ENCODE measurements at places on chromosomes 16 and 17.

- DNase-seq = no peak
These were observed 517.0 kb downstream of the CDH13 start for GRCh38 chr16:83143788-83144187.

GRCh38 chr17:81543756-81544155 is 8.4 kb downstream of the FAAP100 start:
- no peak for DNase-seq

DNA sequence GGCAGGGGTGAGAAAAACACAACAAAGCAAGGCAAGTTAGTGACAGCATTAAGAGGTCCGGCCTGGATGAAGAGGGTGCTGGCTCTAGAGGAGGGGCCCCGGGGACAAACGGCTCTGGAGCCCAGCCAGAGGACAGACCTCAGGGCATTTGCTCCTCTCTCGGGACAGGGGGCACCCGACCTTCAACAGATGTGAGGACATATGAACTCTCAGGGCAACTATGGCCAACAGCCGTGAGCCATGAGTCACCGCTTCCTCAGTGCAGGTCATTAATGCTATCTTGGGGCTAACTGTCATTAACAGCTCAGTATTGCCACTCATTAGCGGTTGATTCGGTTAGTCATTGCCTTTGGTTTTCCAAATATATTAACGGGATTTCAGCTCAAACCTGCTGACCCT is 9.7 kb upstream of the ARL5C start:
- no peak for DNase-seq

DNA sequence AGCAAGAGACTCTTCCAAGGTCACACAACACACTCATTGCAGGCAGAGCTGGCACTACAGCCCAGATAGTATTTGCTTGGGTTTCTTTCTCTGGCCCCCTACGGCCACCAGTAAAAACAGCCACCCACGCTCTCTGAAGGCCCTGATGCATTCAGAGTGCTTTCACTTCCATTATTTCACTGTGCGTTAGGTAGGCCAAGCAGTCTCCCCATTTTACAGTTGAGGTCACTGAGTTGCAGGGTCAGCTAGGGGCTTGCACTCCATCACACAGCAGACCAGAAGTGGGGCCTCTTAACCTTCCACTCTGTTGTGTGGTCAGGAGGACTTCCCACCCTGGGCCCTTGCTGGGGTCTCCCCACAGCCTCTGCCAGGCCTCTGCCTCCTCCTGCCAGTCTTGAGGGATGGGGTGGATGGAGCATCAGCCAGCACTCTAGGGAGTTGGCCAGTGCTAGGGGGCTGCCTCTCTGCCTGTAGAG is 2.5 kb downstream of the TBX21 start:
- no peak for DNase-seq

- no peak for DNase-seq
These were observed 133.5 kb downstream of the BRIP1 start for GRCh38 chr17:61729690-61730268.

DNA sequence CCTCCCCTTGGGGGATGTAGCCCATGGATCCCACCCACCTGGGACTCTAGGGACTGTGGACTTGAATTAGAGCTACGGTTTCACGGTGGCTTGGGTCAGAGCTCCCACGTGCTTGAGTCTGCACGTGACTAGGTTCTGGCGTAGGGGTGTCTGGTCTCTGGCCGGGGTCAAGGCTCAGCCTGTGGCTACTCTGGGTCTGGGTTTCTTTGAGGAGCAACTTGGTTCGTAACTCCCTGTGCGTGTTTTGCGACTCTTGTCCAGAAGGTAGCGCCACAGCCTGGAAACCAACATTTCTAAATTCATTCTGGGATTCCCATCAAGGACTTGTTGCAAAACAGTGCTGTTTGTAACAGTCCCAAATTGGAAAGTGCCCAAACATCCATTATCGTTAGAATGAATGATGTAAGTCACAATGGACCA is 470 bp upstream of the GGT6 start:
- DNase-seq = no peak

- no peak for DNase-seq
These were observed 18.1 kb upstream of the RAB11FIP4 start for GRCh38 chr17:31373150-31374093.

GRCh38 chr16:67291461-67291860 is 12.1 kb downstream of the PLEKHG4 start:
- DNase-seq = no peak

DNA sequence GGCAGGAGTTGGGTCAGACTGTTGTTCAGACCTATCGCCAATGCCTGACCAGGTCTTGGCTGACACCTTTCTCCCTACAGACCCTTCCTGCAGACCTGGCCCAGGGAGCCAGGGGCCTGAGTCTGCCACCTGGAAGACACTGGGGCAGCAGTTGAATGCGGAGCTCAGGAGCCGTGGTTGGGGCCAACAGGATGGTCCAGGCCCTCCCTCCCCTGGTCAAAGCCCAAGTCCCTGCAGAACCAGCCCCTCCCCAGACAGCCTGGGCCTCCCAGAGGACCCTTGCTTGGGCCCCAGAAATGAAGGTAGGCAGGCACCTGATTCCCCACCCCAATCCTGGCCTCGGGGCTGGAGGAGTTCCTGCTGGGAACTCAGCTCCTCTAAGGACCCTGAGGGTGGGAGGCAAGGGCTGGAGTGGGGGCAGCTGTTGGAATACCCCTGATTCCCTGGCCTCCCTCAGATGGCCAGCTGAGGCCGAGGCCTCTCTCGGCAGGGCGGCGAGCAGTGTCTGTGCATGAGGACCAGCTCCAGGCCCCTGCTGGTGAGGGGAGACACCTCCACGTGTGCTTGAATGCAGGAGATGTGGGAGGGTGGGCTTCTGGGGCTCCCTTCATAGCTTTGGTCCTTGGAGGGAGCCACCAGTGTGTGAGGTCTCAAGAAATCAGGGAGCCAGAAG is 3.6 kb downstream of the ACD start:
- no peak for DNase-seq

- DNase-seq = peak; percentile 51
These were observed 525 bp downstream of the JPT1 start for GRCh38 chr17:75153780-75154194.

DNA sequence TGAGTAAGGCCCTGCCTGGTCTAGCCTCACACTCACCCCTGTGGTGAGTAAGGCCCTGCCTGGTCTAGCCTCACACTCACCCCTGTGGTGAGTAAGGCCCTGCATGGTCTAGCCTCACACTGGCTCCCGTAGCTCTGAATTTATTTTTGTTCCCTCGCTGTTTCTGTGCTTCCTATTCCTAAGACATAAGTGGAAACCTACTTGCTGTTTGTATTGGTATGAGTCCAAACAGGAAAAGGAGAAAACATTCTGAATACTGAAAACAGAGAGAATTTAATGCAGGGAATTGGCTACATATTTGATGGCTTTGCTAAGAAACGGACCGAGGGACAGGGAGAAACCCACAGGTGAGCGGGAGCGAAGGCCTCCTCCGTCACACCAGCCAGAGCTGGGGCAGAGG is 267.8 kb downstream of the FOXL1 start:
- no peak for DNase-seq

DNA sequence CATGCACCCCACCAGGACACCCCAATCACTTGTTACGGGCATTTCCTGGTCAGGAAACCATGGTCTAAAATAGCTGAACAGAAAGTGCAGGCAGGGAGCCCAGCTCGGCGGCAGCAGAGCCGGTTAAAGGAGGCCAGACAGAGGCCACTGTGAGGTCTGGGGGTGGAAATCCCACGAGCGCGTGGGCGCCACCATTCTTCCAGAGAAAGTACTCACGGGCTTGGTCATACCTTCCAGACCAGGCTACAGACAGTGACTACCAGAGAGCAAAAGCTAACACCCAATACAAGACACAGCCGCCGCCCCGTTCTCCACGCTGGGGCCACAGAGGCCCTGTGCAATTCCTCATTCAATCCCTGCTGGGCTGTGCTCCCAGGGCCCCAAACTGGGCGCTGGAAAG is 11.9 kb downstream of the CEP131 start:
- no peak for DNase-seq

DNA sequence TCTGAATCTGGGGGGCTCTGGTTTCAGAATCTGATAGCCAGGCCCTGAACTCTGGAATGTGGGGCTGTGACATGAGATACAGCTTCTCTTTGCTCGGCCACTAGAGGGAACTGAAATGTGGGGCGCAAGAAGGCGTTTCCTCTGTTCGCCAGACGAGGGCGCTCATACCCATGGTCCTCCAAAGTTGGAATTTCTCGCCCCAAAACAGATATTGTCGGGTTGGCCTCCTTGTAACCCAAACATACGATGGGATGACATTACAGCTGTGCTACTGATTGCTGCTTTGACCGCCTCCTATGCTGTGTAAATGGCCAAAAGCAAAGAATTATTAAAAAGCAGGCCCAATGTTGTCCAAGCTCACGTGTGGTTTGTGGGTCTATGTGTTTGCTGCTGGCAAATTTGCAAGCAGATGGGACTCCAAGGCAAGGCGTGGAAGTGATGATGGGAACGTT is 13.1 kb upstream of the MSI2 start:
- peak; percentile 34 for DNase-seq

DNA sequence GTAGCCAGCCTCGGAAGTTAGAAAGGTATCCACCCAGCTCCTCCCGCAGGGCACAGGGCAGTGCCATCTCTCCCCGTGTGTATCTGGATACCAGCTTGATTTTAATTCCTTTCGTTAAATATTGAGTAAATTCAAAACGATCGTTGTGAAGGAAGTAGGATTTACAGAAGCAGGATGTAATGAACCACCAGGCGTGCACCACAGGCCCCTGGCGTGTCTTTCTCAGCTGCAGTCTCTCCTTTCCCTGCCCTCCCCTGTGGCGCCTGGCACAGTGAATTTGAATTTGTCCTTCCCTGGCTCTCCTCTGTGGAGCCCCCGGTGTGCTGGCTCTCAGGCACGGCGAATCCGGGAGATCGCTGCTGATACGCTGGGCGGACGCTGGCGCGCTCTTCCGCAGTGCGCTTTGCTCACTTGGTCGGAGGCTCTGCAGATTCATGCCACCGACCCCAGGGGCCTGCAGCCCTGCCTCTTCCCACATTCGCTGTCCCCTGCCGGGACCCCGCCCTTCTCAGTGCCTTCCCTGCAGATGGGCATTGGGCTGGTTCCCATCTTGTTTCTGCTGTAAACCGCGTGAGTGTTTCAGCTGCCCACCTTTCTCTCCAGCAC is 164.6 kb downstream of the RPTOR start:
- DNase-seq = no peak

- no peak for DNase-seq
These were observed 255.5 kb downstream of the CDH13 start for GRCh38 chr16:82882226-82882625.

- no peak for DNase-seq
These were observed 124.9 kb upstream of the CORO6 start for GRCh38 chr17:29747660-29748059.

GRCh38 chr16:3909791-3910583 is 29.5 kb upstream of the CREBBP start:
- DNase-seq = no peak

DNA sequence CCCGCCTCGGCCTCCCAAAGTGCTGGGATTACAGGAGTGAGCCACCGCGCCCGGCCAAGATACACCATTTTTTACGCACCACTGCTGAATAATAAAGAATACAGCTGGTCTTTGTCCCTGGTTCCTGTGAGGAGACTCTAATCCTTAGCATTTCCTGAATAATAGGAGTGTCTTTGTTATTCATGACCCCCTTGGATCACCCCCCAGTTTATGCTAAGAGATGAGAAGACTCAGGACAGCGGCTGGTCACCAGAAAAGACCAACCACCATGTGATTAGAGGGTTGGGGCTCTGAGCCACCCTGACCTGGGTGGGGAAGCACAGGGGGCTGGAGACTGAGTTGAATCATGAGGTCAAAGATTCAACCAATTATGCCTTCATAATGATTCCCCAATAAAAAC is 17.3 kb downstream of the PHLPP2 start:
- DNase-seq = no peak

- no peak for DNase-seq
These were observed 999.2 kb upstream of the GOT2 start for GRCh38 chr16:59733321-59733720.

- DNase-seq = no peak
These were observed 26.7 kb downstream of the CYB5B start for GRCh38 chr16:69451166-69451565.

DNA sequence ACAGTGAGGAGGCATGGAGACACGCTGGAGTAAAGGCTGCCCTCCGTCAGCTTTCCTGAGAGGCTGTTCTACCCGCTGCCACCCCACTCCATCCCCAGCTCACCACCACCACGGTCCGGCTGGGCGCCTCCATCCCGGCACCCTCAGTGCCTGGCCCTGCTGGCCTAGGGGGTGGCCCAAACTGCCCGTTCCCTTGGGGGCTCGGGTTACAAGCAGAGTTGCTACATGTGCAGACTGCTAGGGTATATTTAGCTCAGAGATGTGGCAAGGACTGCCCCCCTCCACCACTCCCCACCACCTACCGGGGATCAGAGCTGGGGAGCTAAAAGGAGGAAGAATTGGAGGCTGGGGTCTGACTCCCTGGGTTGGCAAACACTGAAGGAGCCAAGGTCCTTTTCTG is 4.1 kb downstream of the CACNB1 start:
- no peak for DNase-seq

DNA sequence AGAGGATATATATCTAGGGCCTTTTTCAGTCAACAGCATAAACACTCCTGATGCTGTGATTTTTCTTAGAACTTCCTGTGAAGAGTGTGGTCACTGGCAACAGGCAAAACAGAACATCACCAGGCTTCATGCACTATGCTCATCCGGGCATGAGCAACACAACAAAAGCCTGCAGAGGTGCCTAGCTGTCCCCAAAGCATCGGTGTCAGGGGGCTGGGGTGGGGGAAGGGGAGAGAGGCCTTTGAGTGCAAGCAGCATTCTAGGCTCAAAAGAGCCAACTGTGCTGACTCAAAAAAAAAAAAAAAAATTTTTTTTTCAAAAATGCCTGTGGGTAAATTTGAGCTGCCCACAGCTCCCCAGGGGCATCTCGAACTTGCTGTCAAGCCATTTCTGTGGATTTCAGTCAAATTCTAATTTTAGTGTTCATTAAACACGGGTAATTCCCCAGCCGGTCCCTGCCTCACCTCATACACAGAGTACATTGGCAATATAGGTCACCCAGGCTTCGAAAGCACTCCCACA is 194.6 kb upstream of the DYNLRB2 start:
- DNase-seq = no peak

GRCh38 chr17:4715063-4715744 is 4.8 kb downstream of the ARRB2 start:
- no peak for DNase-seq

GRCh38 chr17:32523017-32523680 is 36.4 kb downstream of the CDK5R1 start:
- no peak for DNase-seq

GRCh38 chr17:47066841-47067682 is 88.0 kb upstream of the RPRML start:
- peak; percentile 81 for DNase-seq

GRCh38 chr16:1169285-1170075 is 16.6 kb downstream of the CACNA1H start:
- no peak for DNase-seq

All from dorsolateral prefrontal cortex (tissue), 122 donors.